ENCODE measurements at places on chromosomes 12 and 14. TPM values are rescaled to one million over a fixed set of nuclear protein-coding genes. Genes with fewer than 3 reads are reported as not detected.

- no peak for DNase-seq
These were observed 3.4 kb downstream of the B4GALNT3 start for GRCh38 chr12:462936-463705.

- DNase-seq: no peak
These were observed 270.0 kb downstream of the EGLN3 start for GRCh38 chr14:33680873-33681272.

DNA sequence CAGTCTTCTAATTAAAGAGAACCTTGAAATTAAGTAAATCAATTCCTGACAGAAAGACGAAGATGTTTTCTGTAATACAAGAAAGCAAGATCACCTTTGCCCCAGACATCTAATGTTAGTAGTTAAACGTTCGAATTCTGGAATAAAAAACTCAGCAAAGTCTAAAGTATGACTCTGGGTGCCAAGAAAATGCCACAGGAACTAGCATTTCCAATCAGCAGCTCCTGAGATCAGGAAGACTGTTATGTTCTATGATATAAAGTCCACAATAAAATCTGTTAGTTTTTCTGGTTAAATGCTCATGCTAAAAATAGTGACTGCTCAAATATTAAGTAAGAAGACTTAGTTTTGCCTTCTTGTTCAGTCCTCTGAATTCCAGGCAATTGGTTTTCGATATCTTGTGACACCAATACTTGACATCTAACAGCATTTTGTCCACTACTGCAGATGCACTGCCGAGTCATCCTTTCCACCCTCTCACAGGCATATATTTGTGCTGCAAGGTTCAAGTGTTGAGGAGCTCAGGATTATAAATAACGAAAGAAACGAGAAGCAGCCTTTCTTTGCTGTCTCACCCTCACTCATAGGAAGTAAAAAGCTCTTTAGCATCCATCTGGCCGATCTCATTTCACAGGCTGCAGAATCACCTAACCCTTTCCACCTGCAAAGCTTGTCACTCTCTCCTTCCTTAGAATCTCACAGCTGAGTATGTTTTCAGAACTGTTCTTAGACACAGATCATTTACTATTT, 32.0 kb downstream of the SSH1 start:
- DNase-seq: no peak

- no peak for DNase-seq
These were observed 51.7 kb downstream of the ADGRD1 start for GRCh38 chr12:131005161-131006035.

The NR1H4 gene
- total RNA-seq: not detected

GRCh38 chr14:82412545-82412944, 878.9 kb upstream of the SEL1L start:
- DNase-seq: no peak

The PHETA1 gene
- total RNA-seq: 15.9 TPM

- DNase-seq: no peak
These were observed 799 bp downstream of the SLC38A6 start for GRCh38 chr14:60981633-60982455.

- no peak for DNase-seq
These were observed 57.5 kb downstream of the EML1 start for GRCh38 chr14:99850709-99851108.

GRCh38 chr14:27267876-27268275, 670.0 kb upstream of the NOVA1 start:
- DNase-seq: no peak

The CRIP2 gene
- total RNA-seq: 161 TPM

The ZNF891 gene
- total RNA-seq: 5.1 TPM

The MIPOL1 gene
- total RNA-seq: 21.0 TPM

The ANO4 gene
- total RNA-seq: 1.3 TPM

- peak; percentile 88 for DNase-seq
These were observed 5.8 kb downstream of the TMEM253 start for GRCh38 chr14:21106498-21107282.

DNA sequence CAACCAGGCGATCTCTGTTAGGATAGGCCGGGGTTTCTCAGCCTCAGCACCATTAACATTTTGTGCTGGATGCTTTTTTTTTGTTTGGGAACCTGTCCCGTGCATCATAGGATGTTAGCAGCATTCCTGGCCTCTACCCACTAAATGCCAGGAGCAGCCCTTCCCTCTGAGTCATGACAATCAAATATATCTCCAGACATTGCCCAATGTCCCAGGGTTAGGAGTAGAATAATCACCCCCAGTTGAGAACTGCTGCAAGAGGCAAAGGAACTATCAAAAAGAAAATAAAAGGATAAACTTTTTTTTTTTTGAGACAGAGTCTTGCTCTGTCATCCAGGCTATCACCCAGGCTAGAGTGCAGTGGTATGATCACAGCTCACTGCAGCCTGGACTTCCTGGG, 76.0 kb downstream of the ACACB start:
- no peak for DNase-seq

DNA sequence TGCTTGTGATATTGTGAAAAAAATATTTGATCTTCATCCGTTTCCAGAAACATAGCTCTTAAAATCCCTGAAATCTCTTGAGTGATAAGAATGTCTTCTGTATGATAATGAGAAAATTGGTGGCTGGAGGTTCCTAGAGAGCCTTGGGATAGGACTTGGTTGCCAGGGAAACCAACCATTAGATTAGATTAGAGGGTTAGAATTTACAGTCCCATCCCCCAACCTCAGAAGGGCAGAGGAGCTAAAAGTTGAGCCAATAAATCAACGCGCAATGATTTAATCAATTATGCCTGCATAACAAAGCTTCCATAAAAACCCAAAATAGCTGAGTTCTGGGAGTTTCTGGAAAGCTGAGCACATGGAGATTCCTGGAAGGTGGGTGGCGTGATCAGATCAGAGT, 10.6 kb downstream of the SEL1L start:
- no peak for DNase-seq

GRCh38 chr14:72924337-72924736, 1.9 kb upstream of the DCAF4 start:
- no peak for DNase-seq

- no peak for DNase-seq
These were observed 444.2 kb downstream of the SNAPC1 start for GRCh38 chr14:62206456-62206855.
